ENCODE measurements at places on chromosomes 5 and 9. TPM values are rescaled to one million over a fixed set of nuclear protein-coding genes. Genes with fewer than 3 reads are reported as not detected.
A peak's percentile ranks its signal among the peaks of the same experiment; 100 is the strongest.

DNA sequence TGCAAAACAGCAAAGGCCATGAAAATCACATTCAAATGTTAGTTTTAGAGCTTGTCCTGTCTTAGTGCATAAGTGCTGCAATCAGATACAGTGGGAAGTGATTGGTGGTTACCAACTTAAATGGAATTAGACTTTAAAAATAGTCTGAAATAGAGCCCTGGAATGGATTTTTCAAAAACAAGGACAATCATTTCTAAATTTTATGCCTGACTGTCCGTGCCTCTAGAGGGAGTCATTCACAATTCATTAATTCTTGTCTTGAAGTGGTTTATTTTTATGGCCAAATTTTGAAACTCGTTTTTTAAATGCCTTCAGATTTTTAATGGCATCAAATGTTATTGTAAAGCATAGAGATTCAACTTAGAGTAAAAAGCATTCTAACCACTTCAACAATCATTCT is 561.8 kb upstream of the DAB2 start:
- no peak overlapping the region for H3K4me3 ChIP-seq
- DNase-seq = no peak
- no peaks in the 10 kb centered on the region for H3K4me1 ChIP-seq
- H3K27ac ChIP-seq = no peak overlapping the region

DNA sequence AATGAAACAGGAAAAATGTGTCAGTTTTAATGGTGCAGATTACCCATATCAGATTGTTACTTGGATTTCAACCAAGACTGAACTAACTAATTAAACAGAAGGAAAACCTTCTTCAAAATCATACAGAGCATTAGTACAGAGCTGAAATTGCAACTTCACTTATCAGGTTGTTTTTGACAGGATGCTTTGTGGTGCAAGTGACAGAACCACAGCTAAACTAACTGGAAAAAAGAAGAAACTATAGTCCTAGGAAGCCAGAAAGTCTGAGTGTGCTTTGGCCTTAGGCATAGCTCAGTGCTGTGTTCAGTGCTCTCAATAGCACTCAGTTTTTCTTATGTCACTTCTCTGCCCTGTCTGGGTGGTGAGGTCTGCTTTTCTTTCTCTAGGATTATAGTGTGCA is 267.4 kb downstream of the CHSY3 start:
- no peak overlapping the region for H3K27ac ChIP-seq
- no peaks in the 10 kb centered on the region for H3K36me3 ChIP-seq
- H3K4me3 ChIP-seq = no peak overlapping the region
- H3K27me3 ChIP-seq = no peaks in the 10 kb centered on the region
- H3K4me1 ChIP-seq = no peaks in the 10 kb centered on the region

DNA sequence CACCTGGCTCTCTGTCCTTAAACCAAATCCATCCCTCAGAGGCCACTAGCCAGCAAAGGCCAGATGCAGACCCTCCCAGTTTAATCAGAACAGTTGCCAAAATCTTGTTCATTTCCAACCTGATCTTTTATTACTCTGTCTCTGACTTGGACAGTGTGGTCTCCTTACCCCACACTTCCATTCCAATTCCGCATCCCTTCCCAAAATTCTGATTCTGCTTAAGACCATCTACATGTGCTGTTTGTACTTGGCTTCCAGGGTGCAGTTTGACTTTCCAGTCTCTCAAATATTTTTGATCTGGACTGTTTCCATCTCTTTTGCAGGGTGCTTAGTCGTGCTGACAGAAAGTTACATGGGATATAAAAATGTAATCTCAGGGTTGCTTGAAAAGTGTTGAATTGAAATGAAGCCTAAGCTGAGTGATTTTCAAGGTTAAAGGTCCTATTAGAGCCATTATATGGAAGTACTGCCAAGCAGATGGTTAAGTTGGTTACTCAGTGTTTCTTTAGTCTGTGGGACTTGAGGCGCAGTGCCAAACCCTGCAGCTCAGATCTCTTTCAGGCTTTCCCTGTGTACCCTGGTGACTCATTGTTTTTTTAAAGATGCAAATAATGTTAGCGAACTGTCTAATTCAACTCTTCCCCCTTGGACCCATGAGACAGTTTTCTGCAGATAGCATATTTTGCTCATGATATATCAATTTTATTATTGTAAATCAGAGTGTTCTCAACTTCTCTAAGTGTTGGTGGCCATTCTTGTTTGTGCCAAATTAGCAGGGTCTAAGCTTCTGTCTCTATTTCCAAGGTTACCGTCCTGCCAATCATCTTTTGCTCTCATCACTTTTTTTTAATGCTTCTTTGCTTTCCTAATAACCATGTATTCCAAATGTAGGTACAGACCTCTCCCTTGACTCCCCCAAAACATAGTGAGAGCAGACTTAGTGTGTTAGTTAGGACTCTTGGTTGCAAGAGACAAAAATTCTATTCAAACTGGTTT is 18.2 kb upstream of the DCP2 start:
- H3K36me3 ChIP-seq = no peaks in the 10 kb centered on the region
- DNase-seq = peak; percentile 76
- peaks cover 31% of the 10 kb centered on the region for H3K4me1 ChIP-seq
- no peaks in the 10 kb centered on the region for H3K27me3 ChIP-seq
- peak overlapping the region; percentile 62 for H3K27ac ChIP-seq
- peak overlapping the region; percentile 19 for H3K4me3 ChIP-seq

DNA sequence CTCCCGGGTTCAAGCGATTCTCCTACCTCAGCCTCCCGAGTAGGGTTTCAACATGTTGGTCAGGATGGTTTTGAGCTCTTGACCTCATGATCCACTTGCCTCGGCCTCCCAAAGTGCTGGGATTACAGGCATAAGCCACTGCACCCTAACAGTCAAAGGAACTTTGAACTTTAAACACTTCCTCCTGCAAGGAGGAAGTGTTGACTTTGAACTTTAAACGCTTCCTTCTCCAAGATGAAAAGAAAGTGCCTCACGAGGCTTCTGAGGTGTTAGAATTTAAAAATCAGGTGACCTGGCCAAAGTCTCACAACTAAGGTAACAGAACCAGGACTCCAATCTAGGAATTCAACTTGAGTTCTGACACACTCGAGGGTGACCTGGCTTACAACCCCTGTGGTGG is 150.9 kb downstream of the BRINP1 start:
- no peak for DNase-seq
- no peaks in the 10 kb centered on the region for H3K36me3 ChIP-seq
- no peak overlapping the region for H3K4me3 ChIP-seq
- H3K27ac ChIP-seq = no peak overlapping the region
- no peaks in the 10 kb centered on the region for H3K4me1 ChIP-seq

DNA sequence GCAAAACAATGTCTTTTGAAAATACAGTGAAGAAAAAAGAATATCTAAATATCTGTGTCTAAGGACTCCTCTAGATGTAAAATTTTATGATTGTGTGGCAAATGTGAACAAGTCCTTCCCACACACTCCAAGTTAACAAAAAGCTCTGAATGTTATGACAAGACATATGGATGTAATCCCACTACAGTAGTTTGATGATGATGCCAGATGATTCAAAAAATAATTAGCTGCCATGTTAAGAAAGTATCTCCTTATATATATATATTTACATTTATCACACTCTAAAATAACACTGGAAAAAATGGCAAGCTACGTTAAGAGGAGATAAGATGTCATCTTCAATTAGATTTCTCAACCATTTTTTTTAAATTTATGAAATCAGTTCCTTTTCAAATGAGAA is 178.5 kb downstream of the NFIB start:
- no peak for DNase-seq
- H3K27ac ChIP-seq = no peak overlapping the region
- peaks cover 15% of the 10 kb centered on the region for H3K36me3 ChIP-seq
- no peaks in the 10 kb centered on the region for H3K27me3 ChIP-seq
- H3K4me1 ChIP-seq = peaks cover 5% of the 10 kb centered on the region

- H3K27me3 ChIP-seq = no peaks in the 10 kb centered on the region
- H3K27ac ChIP-seq = no peak overlapping the region
- H3K4me1 ChIP-seq = peaks cover 6% of the 10 kb centered on the region
These were observed 82.6 kb downstream of the GALNT10 start for GRCh38 chr5:154273028-154273617.

DNA sequence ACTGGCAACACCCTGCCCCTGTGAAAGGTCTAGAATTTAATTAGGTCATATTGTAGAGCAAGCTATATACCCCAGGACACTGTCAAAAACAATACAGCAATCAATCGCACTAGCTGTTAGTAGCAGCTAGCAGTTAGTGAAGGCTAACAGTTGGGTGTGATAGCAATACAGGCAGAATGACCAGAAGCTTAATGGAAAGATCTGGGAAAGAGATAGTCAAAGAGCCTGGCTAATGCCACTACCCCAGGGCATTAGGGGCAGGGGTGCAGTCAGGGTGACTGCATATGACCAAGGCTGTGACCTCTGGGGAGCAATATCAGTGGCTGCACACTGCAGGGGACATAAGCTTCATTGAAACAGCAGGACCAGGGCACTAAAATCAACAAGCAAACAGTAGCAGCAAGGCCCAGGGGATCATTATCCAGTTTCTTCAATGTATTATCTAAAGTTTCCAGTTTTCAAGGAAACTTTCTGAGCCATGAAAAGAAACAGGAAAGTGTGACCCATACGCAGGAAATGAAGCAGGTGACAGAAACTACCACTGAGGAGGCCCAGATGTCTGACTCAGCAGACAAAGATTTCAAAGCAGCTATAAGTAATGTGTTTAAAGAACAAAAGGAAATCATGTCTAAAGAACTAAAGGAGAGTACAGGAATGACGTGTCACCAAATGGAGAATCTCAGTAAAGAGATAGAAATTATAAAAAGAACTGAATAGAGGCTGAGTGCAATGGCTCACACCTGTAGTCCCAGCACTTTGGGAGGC is 82.4 kb downstream of the ZNF354C start:
- no peak for DNase-seq
- H3K36me3 ChIP-seq = no peaks in the 10 kb centered on the region
- H3K4me3 ChIP-seq = no peak overlapping the region
- no peak overlapping the region for H3K27ac ChIP-seq
- H3K4me1 ChIP-seq = no peaks in the 10 kb centered on the region

DNA sequence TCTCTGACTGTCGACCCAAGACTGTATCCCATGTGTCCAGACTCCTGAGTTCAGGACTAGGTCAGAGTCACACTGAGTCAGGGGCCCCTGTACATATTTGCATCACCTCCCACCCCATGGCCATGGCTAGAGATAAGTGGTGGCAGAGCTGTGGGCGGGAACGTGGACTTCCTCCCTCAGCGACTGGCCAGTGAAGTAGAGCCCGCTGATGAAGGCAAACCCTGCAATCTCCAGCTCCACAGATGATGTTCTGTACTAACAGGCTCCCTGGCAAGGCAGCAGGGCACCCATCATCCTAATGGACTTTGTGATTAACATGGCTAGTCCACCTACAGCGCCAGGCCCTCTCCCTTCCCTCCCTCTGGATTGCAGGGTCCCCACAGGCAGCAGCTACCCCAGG is 110.5 kb upstream of the LRRTM2 start:
- H3K27ac ChIP-seq = no peak overlapping the region
- no peaks in the 10 kb centered on the region for H3K27me3 ChIP-seq
- DNase-seq = no peak

DNA sequence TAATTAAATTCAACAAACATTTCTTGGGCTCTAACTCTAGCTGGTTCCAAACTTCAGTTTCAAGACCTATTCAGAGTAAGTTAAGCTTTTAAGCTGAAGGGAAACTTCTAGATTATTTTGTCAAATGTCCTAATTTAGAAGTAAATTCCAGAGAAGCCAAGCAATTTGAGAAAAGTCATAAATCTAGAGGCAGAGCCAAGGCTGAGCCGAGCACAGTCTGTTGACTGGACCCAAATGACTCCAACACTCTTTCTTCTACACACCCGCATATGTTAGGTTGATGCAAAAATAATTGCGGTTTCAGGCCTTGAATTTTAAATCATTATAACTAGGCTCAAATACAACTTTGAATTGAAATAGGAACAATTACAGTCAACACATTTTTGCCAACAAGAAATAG is 319.7 kb downstream of the NFIB start:
- H3K27me3 ChIP-seq = no peaks in the 10 kb centered on the region
- H3K36me3 ChIP-seq = no peaks in the 10 kb centered on the region
- no peak overlapping the region for H3K27ac ChIP-seq
- DNase-seq = no peak

DNA sequence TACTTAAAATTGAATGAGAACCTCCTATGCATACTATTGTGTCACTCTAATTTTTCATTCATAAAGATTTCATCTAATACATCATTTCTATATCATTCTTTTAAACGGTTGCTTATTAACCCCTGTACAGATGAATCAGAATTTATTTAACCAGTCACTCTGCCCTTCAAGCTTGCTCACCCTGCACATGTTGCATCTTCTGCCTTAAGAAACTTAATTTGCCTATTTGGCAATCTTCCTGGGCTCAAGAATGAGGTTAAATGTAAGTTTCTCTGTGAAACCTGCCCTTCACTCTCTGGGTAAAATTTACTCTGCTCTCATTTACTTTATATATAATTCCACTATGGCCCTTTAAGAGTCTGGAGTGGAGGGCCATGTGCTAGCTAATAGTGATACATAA is 434.7 kb upstream of the ZNF608 start:
- DNase-seq = no peak
- no peak overlapping the region for H3K27ac ChIP-seq
- no peaks in the 10 kb centered on the region for H3K27me3 ChIP-seq
- no peaks in the 10 kb centered on the region for H3K36me3 ChIP-seq
- H3K4me3 ChIP-seq = no peak overlapping the region
- H3K4me1 ChIP-seq = no peaks in the 10 kb centered on the region

DNA sequence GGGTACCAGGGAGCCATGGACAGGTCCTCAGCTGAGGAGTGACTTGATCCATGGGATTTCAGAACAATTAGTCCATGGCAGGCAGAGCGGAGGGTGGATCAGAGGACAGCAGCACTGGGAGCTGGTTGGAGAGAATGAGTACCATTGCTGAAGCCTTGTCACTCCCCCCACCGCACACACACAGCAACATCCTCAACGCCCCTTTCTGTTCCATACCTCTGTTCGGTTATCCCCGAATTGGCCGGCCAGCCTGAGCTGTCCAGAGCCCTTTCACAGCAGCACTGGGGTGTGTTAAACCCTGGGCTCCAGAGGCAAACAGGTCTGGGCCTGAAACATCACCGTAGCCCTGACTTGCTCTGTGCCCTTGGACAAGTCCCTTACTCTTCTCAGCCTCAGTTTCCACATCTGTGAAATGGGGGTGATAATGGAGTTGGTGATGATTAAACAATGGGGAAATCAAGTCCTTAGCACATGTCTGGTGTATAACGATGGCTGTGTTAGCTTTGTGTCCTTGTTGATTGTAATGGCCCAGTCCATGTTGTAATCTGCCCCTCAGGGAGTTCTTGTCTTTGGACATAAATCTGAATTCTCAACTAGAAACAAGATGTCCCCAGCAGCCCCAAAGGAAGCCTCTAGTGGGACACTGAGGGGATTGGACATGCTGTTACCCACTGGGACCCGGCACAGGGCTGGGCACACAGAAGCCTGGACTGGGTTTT is 16.9 kb downstream of the GSN start:
- no peaks in the 10 kb centered on the region for H3K27me3 ChIP-seq
- no peaks in the 10 kb centered on the region for H3K36me3 ChIP-seq
- no peak for DNase-seq
- peak overlapping the region; percentile 96 for H3K27ac ChIP-seq

GRCh38 chr5:126015235-126016181 is 407.7 kb upstream of the GRAMD2B start:
- H3K27me3 ChIP-seq = no peaks in the 10 kb centered on the region
- H3K4me3 ChIP-seq = no peak overlapping the region
- H3K27ac ChIP-seq = no peak overlapping the region
- no peaks in the 10 kb centered on the region for H3K4me1 ChIP-seq

IFNA7 gene
- total RNA-seq = not detected

PCDHB7 gene
- total RNA-seq = 0.39 TPM

NR2F1 gene
- total RNA-seq = 1.4 TPM

OXCT1 gene
- 10.7 TPM for total RNA-seq

PPP3R2 gene
- total RNA-seq = not detected

C5orf58 gene
- not detected for total RNA-seq

MAMDC4 gene
- total RNA-seq = 2.9 TPM

INSL6 gene
- total RNA-seq = not detected
